ENCODE measurements at places on chromosomes 5 and 9.
A peak's percentile ranks its signal among the peaks of the same experiment; 100 is the strongest.

DNA sequence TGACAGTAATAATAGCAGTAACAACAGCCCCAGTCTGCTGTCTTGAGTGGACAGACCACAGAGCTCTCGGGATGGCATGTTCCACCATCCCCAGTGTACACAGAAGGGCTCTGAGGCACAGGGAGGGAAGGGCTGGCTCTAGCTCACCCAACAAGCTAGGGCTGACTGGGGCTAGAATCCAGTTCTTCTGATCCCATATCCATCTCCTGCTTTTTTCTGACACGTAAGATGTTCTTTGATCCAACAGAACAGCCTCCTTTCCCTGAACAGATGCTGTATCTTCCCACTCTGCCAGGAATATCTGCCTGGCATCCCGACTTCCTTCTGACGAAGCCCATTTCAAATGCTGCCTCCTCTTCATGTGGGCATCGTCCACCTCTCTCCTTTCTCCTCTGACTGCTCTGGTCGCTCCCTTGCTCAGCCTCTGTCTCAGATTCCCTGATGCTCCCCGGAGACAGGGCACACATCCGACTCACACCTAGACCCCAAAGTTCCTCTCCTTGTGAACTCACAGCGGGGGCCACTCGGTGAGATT is 43.6 kb upstream of the CLK4 start:
- no peak for DNase-seq

- no peak for DNase-seq
These were observed 8.1 kb upstream of the CCL28 start for GRCh38 chr5:43420241-43420640.

DNA sequence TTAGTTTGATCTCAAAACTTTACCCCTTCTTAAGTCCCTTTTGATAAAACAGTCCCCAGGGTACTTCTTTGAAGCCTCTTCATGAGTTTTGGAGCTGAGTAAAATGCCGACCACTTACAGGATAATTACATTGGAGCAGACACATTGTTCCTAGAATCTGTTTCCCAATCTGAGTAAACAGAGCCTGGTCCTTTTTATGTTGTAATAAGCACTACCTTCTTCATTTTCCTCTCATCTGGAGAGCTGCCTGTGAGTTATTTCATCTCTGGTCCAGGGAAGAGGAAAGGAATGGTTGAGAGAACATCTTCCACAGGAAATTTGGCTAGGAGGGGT is 26.3 kb upstream of the GALNT10 start:
- no peak for DNase-seq

- DNase-seq: no peak
These were observed 202.9 kb upstream of the WWC1 start for GRCh38 chr5:168088410-168089173.

- DNase-seq: no peak
These were observed 296.1 kb downstream of the YTHDC2 start for GRCh38 chr5:113809626-113810025.

DNA sequence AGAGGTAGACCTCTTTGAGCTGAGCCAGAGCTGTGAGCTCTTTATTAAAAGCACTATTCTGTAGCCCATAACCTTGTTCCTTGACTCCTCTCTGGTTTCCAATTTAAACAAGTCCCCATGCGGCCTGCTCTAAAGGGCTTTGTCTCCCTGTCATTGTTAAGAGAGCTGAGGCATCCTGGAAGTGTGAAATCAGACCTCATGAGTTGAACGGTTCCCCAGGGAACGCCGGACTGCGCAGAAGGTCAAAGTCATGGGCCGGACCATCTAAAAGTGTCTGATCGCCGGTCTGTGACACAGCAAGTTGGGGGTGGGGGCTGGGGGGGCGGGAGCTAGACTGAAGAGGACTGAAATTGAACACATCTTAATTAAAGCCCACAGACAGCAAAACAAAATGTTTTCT is 265.8 kb downstream of the SLF1 start:
- no peak for DNase-seq

- no peak for DNase-seq
These were observed 96.5 kb upstream of the LHFPL2 start for GRCh38 chr5:78744951-78745534.

DNA sequence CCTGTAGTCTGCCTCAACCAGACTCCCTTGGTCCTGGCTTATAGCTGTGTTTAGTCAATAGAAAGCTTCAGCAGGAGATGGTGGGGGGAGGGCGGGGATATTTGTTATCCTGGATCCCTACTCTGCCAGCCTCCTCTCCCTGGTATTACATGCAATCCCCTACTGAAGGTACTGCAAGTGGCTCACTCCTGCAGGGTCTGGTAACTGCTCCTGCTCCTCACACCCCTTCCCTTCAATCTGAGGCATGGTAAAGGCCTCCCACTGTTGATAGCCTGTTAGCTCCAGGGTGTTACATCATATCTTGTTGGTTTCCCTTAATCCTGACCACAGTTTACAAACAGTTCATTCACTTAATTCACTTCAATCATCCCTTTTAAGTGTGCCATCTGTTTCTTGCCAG is 137.5 kb downstream of the AP3B1 start:
- DNase-seq: no peak

- DNase-seq: no peak
These were observed 10.1 kb downstream of the IRF1 start for GRCh38 chr5:132480546-132480892.

GRCh38 chr5:1437226-1437829 is 7.9 kb downstream of the SLC6A3 start:
- no peak for DNase-seq

GRCh38 chr9:76571288-76571687 is 112.3 kb downstream of the GCNT1 start:
- no peak for DNase-seq

GRCh38 chr9:97284798-97285197 is 22.7 kb upstream of the CCDC180 start:
- DNase-seq: no peak

- no peak for DNase-seq
These were observed 35.9 kb upstream of the FBP1 start for GRCh38 chr9:94675008-94675881.

GRCh38 chr9:28073270-28073669 is 500.0 kb upstream of the C9orf72 start:
- DNase-seq: peak; percentile 48

DNA sequence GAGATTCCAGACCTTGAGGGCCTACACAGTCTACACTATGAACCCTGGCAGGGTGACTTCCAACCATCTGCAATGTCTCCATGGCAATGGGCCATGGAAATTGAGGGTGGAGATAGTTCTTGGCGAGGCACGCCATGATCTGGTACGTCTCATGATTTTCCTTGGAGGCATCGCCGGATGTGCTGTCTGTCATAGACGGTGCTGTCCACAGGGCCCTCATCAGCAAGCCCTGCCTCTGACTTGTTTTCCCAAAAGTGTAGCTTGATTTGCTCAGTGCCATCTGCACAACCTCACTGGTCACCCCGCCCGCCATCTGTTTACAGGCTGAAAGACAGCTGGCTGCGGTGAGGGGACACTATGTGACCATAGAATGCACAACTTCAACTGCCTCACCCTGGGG is 73.5 kb downstream of the BOD1 start:
- no peak for DNase-seq

DNA sequence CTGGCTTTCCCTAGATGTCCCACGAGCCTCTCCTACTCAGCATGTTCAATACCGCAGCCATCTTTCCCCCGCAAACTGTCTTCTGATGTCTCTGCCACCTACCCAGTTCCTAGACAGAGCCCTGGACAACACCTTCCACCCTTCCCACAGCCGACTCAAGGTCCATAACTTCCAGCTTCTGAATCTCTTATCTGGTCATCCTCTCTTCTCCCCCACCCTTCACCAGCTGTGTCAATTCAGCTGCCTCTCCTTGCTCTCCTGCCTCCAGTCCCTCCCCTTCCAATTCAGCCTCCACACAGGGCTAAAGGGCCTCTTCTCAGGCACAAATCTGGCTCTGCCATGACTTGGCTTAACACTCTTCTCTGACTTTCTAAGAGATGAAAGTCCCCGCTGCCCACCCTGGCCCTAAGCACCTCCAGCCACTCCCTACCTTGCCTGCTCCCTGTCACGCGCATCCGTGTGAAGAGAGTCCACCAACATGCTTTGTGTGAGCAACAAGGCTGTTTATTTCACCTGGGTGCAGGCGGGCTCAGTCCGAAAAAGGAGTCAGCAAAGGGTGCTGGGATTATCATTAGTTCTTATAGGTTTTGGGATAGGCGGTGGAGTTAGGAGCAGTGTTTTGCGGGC is 25.2 kb downstream of the AQP7 start:
- DNase-seq: no peak

DNA sequence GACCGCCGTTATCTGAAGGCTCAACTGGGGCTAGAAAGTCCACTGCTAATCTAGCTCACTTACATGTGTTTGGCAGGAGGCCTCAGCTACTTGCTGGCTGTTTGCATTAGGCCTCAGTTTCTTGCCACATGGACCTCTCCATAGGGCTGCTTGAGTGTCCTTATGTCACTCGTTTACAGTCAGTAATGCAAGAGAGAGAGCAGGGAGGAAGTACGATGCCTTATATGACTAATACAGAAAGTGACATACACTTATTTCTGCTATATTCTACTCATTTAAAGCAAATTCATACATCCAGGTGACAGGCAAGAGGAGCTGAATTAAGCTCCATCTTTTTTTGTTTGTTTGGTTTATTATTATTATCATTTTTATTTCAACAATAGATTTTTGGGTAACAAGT is 179.6 kb downstream of the LURAP1L start:
- no peak for DNase-seq

GRCh38 chr5:136174021-136174659 is 18.8 kb downstream of the SMIM32 start:
- peak; percentile 65 for DNase-seq

- no peak for DNase-seq
These were observed 487.7 kb downstream of the MAT2B start for GRCh38 chr5:163993126-163993525.

- DNase-seq: no peak
These were observed 545 bp downstream of the HMGCS1 start for GRCh38 chr5:43312699-43313034.

DNA sequence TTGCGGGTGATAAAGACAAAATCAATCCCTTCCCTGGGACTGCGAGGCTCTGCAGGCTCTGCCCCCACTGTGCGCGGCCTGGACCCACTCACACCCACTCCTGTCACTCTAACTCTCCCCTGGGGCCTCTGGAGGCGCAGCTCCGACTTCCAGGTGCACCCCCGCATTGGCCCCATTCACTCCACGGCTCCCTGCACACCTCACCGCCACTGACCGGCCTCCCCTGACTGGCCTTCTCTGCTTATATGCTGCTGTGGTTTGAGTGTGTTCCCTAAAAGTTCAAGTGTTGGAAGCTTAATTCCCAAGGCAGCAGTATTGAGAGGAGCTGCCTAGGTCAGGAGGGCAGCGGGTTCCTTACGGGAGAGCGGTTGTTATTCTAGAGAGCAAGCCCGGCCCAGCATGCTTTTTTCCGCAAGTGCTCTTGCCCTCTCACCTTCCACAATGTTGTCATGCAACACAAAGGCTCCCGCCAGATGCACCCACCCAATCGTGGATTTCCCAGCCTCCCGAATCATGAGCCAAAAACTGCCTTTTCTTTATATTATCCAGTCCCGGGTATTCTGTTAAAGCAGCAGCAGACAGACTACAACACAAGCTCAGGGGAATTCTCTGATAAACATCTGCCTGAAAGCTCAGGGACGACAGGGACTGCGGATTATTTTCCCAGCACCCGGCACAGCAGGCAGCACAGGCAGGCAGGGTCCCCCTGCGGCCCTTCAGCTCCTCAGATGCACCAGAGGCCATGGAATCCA is 73.5 kb upstream of the LRRTM2 start:
- DNase-seq: no peak

DNA sequence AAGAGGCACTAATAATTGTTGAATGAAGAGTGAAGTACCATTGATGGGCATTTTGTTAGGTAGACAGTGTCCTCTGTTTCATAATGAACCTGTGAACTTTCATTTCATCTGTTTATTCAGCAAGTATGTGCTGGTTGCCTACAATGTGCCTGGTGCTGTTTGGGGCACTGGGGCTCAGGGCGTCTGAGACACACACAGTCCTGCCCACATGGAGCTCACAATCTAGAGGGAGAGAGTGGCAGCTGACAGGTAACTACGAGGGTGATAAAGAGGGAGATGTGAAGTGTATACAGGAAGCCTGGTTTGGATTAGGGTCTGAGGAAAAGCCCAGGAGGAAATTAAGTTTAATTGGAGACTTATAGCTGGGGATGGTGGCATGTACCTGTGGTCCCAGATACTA is 28.5 kb upstream of the NDST1 start:
- DNase-seq: no peak

DNA sequence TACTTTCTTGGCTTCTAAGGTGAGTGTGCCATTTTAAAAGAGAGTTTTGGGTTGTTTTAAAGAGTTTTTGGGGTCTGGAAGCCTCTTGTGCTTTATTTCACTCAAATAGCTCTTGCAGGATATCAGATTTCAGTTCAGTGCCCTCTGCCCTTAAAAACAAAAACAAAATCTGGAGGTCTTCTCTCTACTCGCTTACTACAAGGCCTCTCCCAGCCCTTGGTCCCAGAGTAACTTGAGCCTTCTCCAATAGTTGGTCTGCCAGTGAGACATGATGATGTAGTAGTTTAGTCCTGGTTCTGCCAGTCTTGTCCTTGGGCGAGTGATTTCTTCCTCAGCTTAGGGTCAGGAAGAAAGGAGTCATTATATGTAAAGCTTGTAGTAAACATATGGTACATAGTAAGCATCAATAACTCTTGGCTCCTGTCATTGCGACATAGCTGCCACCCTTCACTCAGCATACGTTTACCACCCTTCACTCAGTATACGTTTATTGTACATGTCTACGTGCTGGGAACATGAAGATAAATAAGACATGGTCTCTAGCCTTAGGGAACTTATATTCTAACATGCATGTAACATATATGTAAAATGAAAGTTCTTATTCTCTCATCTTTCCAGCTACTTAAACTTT is 147.6 kb downstream of the MAN2A1 start:
- DNase-seq: no peak

DNA sequence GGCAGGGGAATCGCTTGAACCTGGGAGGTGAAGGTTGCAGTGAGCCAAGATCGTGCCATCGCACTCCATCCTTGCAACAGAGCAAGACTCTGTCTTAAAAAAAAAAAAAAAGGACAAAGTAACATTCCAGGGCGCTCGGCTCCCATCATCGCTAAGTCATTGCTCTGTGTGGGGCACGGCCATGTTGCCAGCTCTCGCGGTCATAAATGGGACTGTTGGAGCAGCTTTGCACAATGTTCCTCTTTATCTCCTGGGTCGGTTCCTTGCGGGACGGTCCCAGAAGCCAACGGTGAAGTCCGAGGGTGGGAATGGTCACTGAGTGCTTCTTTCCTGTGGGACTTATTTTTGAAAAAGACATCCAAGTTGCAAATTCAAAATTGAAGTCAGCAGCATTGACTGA is 65.5 kb downstream of the HMCN2 start:
- DNase-seq: no peak

GRCh38 chr5:141484641-141485311 is at the start of gene PCDHGC4:
Gene PCDHGC4 (plus strand): TSS chr5:141485030. CDS start chr5:141485174, 144 bp downstream.
- peak; percentile 88 for DNase-seq

GRCh38 chr5:159734366-159734765 is 181.9 kb upstream of the ADRA1B start:
- no peak for DNase-seq

All from G401 (cell line).